DMS79 (cell line): ENCODE measurements at places on chromosomes 1 and 21.

DNA sequence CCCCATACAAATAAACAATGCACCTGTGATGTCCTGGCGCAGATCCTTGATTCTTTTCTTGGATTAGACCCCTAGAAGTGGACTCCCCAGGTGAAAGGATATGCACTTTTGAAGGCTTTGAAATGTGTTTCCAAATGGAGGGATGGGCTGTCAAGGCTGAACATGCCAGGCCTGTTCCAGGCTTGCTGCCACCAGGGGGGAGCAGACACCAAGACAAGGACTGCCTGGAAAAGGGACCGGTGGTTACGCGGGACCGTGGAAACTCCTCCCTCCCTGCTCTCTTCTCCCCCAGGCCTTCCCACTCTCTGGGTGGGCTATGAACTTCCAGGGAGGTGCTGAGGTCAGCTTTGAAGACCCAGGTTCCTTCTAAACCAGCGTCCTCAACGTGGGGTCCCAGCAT is 12.7 kb downstream of the C1QB start:
- DNase-seq = no peak

DNA sequence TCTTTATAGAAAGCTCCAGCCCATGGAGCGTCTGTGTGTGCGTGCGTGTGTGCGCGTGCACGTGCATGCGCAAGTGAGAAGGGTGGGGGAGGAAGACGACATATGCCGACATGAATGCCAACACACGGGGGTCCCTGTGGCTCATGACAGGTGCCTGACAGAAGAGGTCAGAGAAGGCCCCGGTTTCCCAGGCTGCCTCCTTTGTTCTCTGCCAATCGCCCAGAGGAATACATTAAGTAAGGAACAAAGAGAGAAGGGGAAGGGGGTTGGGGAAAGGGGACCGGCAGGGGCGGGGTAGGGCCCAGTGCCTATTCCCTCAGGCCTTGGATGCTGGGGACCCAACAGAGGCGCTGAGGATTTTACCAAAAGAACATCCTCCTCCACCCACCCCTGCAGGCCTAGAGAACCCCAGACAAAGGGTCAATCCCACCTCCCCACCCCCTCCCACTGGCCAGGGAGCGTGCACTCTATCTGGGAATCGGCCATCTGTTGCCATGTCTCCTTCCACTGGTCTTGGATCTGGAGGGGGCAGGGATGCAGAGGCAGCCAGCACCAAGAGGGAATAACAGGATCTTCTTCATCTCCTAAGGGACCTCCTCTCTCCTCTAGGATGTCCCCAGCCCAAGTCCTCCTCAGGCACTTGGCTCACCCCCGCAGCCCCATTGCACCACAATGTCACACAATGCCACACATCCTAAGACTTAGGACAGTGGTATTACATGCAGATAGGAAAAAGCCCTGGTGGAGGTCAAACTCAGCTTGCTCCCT is 39.4 kb downstream of the PIK3C2B start:
- DNase-seq = no peak

- no peak for DNase-seq
Measured at GRCh38 chr1:221118176-221118937, 239.1 kb downstream of the HLX start.

DNA sequence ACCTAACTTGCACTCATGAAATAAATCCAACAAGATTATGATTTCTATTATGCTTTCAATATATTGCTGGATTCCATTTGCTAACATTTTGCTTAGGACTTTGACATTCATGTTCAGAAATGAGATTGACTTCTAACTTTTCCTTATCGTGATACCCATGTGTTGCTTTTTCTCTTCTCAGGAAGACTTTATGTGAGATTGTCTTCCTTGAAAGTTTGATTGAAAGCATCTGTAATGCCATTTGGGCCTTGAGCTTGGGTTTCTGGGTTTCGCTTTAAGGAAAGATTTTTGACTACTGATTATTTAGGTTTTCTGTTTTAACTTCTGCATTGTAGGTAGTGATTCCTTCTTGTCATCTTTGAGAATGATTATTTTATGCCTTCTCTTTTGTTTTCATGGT is 27.8 kb downstream of the AGMAT start:
- DNase-seq = no peak

GRCh38 chr1:27583479-27583878 is 20.5 kb downstream of the AHDC1 start:
- DNase-seq = no peak
